ENCODE measurements at places on chromosomes 11 and 22. TPM values are rescaled to one million over a fixed set of nuclear protein-coding genes. Genes with fewer than 3 reads are reported as not detected.

Gene EHF
- 30.3 TPM for polyA plus RNA-seq

Gene SERPIND1
- polyA plus RNA-seq, result 3.2 TPM

Gene SCO2
- polyA plus RNA-seq, result 3.9 TPM

Gene C11orf42
- polyA plus RNA-seq, result 1.1 TPM

Gene TRIM49C
- not detected for polyA plus RNA-seq

Gene RIMBP3B
- polyA plus RNA-seq, result not detected

Measured in left renal pelvis (tissue), 4 donors.